HT-29 (cell line): ENCODE measurements at places on chromosomes 5 and 9. TPM values are rescaled to one million over a fixed set of nuclear protein-coding genes. Genes with fewer than 3 reads are reported as not detected.

DNA sequence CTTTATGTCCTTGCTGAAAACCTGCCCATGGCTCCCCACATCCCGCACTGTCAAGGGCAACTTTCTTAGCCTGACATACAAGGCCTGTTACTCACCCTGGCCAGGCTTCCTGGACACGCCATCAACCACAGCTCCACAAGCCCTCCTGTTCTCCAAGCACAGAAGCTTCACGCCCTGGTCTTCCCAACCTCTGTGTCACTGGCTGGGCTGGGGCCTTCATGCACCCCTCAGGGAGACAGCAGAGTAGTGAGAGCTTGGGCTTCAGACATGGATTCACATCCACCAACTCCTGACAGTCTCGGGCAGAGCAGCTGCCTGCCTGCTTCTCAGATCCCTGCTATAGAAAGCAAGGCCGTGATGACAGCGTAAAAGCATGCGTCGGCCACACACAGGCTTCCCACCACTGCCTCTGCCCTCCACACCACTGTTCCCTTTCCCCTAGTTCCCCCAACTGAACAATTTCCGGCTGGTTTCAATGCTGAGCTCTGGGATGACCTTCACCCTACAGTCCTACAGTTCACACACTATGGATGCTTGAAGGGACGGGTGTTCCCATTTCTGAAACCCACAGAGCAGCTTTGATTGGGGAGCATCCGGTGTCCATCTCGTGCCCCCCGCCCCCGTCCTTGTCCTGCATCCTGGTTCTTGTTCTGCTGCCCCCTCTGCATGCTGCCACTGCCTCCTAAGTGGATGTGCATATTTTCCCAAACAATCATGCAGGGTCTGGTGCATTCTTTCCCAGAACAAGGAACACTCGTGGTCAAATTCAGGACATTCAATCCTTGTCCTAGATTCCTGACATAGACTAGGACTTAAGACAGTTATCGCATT is 33.4 kb upstream of the ADAMTS2 start:
- no peak for DNase-seq

Gene DDX46
- 28.0 and 42.6 TPM in 2 replicates for total RNA-seq

- DNase-seq: no peak
These were observed 125.9 kb upstream of the ACTBL2 start for GRCh38 chr5:57608542-57608941.

Gene TTLL11
- 1.3 and 2.5 TPM in 2 replicates for total RNA-seq

DNA sequence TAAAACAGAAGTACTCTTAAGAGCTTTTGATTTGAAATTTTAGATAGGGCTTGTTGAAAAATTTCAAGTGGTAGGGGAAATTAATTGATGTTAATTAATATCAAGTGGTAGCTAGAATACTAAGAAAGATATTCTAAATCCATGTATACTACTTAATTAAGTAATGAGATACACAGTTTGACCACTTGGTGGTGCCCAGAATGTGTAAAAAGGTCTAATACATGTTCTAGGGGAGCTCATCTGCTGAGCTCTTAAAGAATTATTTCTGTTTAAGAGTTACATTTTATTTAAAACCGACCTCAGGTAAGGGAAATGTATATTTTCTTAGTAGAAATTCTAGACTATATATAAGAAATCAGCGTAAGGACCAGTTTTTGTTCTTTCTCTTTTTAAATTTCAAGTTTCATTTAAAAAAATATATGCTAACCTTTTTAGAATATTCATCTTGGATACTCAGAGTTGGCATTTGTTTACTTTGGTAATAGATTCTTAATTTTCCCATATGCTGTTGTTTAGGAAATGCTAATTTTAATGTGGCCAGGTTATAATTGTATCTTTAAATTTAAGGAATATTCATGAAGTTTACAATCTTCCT is 61.5 kb downstream of the LNPEP start:
- peak; percentile 71 for DNase-seq

- peak; percentile 45 for DNase-seq
These were observed 354 bp downstream of the NCBP1 start for GRCh38 chr9:97633859-97634490.

DNA sequence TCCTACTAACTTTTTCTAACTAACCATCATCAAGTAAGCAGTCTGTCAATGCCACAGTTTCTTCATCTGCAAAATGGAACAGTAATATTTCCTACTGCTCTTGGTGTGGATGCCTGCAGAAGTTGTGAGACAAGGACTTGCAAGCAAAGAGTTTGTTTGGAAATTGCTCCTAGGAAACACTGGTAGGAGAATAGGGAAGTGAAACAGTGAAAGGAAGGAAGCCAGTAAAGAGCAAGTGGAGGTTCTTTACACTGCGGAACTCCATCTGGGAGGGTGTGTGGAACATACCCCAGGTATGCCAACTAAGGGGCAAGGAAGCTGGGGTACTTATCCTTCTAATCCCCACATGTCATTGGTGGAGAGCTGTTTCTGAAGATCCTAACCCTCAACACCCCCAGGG is 119.9 kb downstream of the FOXD1 start:
- no peak for DNase-seq

DNA sequence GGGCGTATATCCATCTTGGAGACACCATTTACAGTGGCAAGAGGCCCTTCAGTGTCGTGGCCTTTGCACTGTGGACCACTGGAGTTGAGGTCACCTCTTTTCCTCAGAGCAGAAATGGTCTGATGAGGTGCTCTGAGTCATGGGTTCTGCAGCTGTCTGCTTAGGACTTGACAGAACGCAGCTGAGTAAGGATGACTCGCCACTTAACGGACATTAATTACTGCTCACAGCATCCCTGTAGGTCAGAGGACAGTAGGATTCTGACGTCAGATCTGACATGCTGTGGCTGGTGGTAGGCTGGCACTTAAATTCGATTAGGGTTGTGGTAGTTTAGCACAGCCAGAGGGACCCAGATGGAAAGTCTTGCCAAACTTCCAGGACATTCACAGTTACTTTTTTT is 479.4 kb downstream of the DMAC1 start:
- no peak for DNase-seq

Gene CARTPT
- not detected in 2 replicates for total RNA-seq

DNA sequence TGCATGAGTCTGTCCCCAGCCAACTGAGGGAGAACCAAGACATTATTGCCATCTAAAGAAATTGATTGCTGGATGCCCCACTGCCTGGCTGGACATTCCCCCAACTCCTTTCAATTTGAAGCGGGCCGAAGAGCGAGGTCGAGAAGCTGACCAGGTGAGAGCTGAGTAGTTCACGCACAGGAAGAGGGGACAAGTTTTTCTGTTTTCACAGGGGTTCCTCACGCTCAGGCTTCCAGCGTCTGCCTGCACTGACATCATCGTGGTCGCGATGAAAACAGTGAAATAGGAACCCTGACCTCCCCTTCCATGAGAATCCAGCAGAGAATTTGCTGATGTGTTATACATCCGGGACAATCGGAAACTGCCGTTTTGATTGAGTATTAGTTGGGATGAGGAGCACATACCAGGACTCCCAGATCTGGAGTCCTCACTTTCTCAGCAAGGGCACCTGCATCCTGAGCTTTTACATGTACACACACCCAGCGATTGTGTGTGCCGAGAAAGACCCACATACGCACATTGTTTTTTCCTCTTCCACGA is 3.1 kb upstream of the DMRT3 start:
- no peak for DNase-seq
